Iris pigment epithelial cell (primary cell): ENCODE measurements at places on chromosomes 5 and 9.
A peak's percentile ranks its signal among the peaks of the same experiment; 100 is the strongest.

GRCh38 chr5:65840071-65840470 is 86.3 kb upstream of the ERBIN start:
- DNase-seq: no peak

GRCh38 chr5:35188031-35188457 is 42.2 kb downstream of the PRLR start:
- no peak for DNase-seq

GRCh38 chr9:14485366-14485765 is 171.4 kb upstream of the NFIB start:
- peak; percentile 24 for DNase-seq

DNA sequence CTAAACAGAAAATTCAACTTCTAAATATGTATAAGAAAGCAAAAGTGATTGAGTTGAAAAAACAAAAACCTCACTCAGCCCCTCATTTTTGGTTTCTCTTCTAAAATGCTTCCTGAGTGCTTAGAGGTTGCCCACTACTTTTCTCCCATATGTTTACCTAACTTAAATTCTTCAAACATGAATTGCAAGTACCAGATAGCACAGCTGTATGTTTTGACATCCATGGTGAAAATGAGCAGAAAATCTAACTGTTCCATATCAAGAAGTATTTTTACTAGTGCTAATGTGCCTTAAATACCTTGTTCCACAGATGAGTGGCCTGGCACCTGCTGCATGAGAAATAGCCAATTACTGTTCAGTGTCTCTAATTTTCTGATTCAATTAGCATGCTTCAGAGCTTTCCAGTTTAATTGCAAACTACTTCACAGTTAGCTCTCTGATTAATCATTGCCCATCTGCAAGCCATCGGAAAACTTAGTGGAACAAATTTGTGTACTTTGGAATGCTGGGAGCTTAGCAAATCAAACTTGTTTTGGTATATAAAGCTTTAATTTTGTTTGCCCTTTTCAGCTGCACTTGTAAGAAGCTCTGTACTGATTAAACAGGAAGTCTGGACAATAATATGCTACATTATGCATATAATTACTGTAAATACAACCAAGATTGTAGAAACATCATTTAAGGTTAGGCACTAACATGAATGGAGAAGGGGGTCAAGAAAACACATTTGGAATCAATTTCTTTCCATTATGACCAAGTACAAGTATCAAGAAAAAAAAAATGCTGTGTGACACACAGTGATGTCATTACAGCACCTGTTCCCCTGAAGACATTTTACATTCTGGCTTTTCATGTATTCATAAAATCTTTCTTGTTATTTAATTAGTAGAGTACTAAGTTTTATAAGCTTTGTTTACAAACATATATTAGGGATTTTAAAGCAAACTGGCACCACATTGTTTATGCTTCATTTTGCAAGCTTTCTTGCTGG is 65.6 kb downstream of the POU5F2 start:
- no peak for DNase-seq

DNA sequence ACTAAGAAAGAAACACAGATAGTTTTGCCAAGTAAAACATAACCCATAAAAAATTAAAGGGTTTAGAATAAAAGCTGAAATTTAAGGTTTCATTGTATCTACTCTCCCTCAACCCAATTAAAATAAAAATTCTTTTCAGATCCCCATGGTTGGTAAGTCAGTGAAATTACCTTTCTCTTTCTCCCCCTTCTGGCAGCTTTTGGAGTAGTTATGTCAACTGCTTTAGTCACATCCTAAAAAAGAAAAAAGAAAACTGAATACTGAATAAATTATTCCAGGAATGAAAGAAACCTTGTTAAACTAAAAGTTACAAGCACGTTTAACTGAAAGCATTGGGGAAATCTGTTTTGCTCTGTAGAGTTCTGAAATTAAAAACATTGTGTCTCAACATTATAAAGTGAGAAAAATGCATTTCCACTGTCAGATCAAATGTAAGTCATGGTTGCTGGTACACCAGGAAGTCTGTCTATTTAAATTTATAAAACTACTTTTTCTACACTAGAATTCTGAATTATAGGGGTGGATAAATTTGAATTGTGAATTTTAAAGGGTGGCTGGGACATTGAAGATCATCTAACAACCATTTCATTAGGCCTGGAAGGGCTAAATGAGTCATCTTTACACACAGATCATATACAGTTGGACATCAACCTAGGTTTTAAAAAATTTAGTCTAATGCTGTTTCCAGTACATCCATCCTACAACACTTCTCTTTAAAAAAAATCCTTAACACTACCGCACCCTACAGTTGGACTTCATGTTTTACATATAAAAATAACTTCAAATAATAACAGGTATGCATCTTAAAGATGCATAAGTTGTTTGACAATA is 24.7 kb downstream of the PSIP1 start:
- peak; percentile 34 for DNase-seq

DNA sequence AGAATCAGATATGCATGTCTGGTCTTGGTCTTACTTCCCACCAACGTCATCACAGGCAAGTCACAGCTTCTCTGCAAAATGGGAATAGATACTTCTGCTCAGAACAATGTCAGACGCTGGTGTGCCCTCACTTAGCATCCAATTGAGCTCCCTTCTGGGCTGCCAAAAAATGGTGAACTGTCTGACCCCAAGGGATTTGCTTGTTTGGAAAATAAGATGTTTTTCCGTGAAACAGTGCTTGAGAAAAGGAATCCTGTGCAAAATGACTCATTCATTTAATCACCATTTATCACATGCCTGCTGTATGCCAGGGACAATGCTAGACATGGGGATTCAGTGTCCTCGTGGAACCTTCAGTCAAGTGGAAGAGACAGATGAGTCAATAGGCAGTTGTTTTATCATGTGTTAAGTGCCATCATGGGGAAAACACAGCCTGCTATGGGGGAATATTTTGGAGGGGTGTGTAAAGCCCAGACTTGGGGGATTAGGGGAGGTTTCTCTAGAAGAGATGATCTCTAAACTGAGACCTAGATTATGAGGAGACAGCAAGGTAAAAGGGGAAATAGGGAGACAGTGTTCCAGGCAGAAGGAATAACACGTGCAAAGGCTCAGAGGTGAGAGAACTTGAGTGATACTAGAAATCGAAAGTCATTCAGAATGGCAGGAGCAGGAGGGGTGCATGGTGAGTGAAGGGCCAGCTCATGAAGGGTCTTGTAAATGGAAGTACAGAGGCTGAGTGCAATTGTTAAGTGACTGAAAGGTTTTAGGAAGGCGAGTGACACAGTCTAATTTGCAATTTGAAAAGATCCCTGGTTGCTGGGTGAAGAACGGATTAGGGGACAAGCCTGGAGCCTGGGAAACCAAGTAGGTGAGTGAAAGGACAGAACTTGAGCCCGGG is 3.9 kb downstream of the NIPAL4 start:
- peak; percentile 74 for DNase-seq

- DNase-seq: peak; percentile 1
Observed at GRCh38 chr5:174827558-174827957, 103.2 kb downstream of the MSX2 start.

DNA sequence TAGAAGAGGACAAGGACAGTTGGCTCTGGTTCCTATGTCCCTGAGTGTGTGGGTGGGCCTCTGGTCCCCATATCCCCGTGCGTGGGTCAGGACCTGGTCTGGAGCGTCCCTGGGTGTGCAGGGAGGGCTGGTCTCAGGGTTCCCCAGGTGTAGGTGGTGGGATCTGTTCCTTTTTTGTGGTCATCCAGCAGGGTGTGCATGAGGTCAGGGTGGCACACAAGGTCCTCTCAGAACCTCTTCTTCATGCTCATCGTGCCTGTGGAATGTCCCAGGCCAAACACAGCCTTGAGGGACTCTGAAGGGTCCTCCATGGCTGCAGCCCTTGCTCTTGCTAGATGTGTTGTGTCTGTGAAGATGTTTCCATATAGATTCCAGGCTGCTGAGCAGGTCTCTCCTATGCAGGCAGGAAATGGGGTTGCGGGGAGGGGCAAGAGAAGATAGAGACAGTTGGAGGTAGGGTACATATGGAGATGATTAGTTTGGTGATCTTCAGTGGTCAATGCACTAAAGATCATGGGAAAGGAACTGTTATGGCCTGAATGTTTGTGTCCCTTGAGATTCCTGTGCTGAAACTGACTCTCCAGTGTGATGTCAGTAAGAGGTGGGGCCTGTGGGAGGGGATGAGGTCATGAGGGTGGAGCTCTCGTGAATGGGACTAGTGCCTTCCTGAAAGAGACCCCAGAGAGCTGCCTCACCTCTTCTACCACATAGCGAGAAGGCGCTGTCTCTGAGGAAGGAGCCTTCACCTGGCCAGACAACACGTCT is 53.1 kb downstream of the NXNL2 start:
- no peak for DNase-seq
